Activated CD8-positive, alpha-beta memory T cell treated with anti-CD3 and anti-CD28 coated beads, Interleukin-2, amount 10 ng/mL, durations not matched to agents 7 days and 5 days (primary cell): ENCODE measurements at places on chromosomes 16 and 17.

DNA sequence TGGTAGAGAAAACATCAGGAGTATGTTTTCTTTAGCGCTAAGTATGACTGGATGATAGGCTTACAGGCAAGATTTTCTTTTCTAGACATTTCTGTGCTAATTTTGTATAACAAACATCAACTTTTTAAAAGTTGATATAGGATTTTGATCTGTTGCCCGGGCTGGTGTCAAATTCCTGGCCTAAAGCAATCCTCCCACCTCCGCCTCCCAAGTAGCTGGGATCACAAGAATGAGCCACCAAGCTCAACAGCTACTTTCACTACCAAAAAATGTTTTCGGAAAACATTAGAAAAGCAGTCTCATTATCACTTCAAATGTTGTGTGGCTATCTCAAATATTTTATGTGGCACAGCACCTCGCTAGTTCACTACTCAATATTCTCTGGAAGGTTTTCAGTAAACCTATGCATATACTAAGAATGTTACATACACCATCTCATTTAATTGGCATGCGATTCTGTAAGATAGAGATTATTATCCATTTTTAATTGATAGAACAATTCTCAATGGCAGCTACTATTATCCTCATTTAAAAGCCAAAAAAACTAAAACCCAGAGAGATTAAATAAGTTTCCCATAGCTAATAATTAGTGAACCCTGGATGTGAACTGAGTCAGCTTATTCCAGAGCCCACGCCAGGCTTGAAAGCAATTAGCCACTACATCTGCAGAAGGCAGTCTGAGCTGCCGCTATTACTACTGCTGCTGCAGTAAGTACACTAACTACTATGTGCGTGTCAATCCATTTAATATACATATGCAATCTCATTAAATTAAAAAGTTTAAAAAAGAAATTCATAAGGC lies 41.7 kb downstream of the CREBBP start:
- DNase-seq = no peak

- peak; percentile 61 for DNase-seq
Observed at GRCh38 chr16:22787466-22788192, 26.3 kb upstream of the HS3ST2 start.

GRCh38 chr17:48011405-48012150 lies 26.0 kb downstream of the COPZ2 start:
- peak; percentile 83 for DNase-seq

- no peak for DNase-seq
Observed at GRCh38 chr17:74235040-74235581, 21.7 kb downstream of the TTYH2 start.

- no peak for DNase-seq
Observed at GRCh38 chr17:44672479-44673093, 16.3 kb downstream of the MEIOC start.

DNA sequence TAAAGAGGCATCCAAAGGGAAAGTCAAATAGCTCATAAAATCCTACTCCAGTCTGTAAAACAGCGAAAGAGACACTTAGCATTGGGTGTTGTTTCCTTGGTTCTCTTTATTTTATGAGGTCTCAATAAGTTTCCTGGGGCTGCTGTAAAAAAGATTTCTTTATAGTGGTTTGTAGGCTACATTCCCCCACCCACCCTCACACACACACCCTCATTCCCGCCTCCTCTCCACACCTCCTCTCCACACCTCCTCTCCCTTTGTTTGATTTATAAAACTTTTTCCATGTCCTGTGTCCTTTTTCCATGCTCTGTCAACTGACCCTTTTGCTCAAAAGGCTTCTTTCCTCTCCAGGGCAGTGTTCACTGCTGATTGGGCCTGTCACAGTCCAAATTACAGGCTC lies 178.9 kb upstream of the SOX9 start:
- DNase-seq = no peak

DNA sequence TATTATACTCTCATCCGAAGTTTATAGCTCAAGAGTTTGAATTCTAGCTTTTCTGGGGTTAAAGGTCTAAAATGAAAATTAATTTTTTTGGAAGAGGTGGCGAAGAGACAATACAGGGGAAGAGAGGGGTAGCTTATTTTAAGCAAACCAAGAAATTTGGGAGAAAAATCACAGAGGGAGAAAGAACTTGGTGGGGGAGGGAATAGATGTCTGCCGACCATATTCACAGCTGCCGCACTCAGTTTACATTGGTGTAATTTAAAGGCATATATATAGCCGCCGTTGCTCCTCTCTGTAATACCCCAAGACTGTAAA lies 6.5 kb upstream of the ZFHX3 start:
- DNase-seq = no peak
